ENCODE measurements at places on chromosomes 11 and 22.

GRCh38 chr11:3986301-3986700 lies 108.3 kb upstream of the RRM1 start:
- DNase-seq: no peak

- DNase-seq: no peak
Measured at GRCh38 chr11:13189561-13190426, 87.8 kb upstream of the BMAL1 start.

DNA sequence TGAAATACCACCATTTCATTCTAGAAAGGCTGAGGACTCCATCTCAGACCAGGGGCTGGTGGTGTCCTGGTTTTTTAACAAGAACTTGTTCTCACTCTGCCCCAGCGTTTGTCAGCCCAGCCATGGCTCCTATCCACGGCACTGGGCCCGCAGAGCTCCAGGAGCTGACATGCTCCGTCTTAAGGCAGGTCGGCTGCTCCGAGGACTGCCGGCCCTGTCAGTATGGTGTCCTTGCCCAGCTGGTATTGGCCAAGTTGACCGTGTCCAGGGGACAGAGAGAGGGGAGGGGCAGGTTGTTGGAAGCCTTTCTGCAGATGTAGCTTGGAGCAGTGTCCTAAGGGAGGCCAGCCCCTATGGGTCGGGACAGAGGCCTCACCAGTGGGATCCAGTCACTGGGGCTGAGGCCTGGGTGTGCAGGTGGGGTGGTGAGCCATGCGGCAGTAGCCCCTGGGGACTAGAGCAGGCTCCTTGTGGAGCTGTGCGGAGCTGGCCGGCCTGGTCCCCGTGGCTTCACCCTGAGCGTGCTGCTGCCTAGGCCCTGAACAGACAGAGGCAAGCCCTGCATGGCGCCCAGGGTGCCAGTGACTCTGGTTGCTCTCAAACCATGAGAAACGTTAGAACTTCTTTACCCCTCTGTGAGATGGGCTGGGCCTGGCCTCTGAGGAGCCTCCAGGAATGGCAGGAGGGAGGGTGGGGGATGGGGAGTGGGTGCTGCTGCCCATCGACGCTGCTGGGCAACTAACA lies 39.9 kb upstream of the KCNQ1OT1 start:
- DNase-seq: no peak

DNA sequence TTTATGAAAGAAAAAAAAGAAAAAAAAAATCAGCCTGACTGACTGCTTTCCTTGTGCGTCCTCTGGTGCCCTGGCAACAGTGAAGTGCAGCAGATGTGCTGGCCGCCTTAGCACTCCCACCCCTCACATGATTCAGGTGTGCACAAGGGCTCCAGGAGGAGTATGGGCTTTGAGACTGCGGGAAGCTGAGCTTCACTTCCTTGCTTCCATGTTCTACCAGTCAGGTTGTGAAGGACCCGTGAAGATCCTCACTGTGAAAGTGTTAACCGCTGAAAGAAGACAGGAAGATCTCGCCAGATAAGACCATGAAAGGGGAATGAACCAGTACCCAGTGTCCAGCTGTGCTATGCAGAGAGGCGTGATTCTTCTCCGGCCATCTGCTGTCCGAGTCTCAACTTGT lies 48.2 kb downstream of the HIRA start:
- DNase-seq: no peak
